Skin of body (tissue), 3 donors: ENCODE measurements at places on chromosomes 11 and 22. TPM values are rescaled to one million over a fixed set of nuclear protein-coding genes. Genes with fewer than 3 reads are reported as not detected.

DNA sequence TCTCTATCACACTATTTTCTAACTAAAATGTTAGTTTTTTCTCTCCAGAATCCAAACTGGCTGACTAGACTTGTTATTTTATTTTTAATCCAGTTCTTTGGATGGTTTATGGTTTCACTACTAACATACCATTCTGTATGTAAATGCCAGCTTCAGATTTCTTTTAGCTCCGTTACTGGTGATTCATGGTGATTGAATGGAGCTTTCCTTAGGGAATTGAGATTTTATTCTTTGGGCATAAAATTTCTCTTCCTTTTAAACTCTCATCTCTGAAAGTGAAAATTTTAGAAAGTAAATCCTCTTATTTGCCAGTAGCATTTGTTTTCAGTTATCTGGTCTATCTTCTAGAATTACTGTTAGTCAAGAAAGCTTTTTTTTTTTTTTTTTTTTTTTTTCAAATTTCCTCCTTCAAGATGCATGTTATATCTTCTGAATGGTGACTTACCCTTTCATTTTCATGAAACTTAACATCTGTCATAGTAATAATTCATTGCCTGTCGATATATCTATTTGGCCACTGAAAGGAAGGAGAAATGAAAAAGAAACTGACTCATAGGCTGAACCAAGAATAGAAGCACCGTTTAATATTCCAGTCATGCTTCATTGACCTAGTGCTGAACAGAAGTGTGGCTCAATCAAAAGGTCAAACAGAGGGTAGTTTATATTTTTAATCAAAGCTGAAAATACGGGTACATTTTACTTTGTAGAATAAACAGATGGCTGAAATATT lies 6.4 kb downstream of the ENDOD1 start:
- DNase-seq: no peak

GRCh38 chr11:96180341-96180740 lies 162.7 kb downstream of the MAML2 start:
- no peak for DNase-seq

GRCh38 chr11:12664385-12664784 lies 9.8 kb upstream of the TEAD1 start:
- no peak for DNase-seq

GRCh38 chr11:77309401-77310085 lies 8.1 kb upstream of the GDPD4 start:
- peak; percentile 85 for DNase-seq

DNA sequence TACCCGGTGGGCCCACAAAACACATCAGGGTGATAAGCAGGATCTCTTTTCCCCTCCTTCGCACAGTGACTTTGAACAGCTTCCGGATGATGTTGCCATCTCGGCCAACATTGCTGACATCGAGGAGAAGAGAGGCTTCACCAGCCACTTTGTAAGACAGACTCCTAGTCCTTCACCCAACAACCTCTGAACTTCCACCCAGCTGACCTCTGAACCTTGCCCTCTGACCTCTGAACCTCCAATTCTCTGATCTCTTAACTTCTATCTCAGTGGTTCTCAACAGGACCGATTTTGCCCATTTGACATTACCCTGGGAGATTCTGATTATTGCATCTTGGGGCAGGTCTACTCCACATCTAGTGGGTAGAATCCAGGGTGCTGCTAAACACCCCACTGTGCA lies 3.2 kb downstream of the NCF4 start:
- no peak for DNase-seq

- DNase-seq: no peak
Measured at GRCh38 chr22:48758881-48759875, 1068.5 kb downstream of the BRD1 start.

KIF18A gene
- 8.0 TPM for total RNA-seq

CD248 gene
- total RNA-seq: 31.2 TPM

C11orf87 gene
- total RNA-seq: 0.69 TPM

MS4A7 gene
- total RNA-seq: 8.4 TPM

LRRC10B gene
- total RNA-seq: 0.49 TPM

RBM4 gene
- 82.4 TPM for total RNA-seq
